ENCODE measurements at places on chromosomes 3 and 15. TPM values are rescaled to one million over a fixed set of nuclear protein-coding genes. Genes with fewer than 3 reads are reported as not detected.

The CKMT1A gene
- total RNA-seq = not detected

The CCNL1 gene
- 63.9 TPM for total RNA-seq

The CD200R1 gene
- not detected for total RNA-seq

- H3K4me1 ChIP-seq = peaks cover 7% of the 10 kb centered on the region
- no peak overlapping the region for H3K27ac ChIP-seq
- no peak overlapping the region for H3K4me3 ChIP-seq
- H3K27me3 ChIP-seq = no peaks in the 10 kb centered on the region
- peaks cover 28% of the 10 kb centered on the region for H3K36me3 ChIP-seq
These were observed 48.4 kb downstream of the MLH1 start for GRCh38 chr3:37041546-37042195.

- H3K27me3 ChIP-seq = no peaks in the 10 kb centered on the region
- no peak overlapping the region for H3K27ac ChIP-seq
- H3K36me3 ChIP-seq = no peaks in the 10 kb centered on the region
These were observed 145.5 kb upstream of the SYNPR start for GRCh38 chr3:63132461-63133250.

The MAGEL2 gene
- 6.4 TPM for total RNA-seq

The PLA1A gene
- total RNA-seq = 0.82 TPM

- H3K36me3 ChIP-seq = no peaks in the 10 kb centered on the region
- H3K27ac ChIP-seq = no peak overlapping the region
- H3K4me1 ChIP-seq = no peaks in the 10 kb centered on the region
- no peak overlapping the region for H3K4me3 ChIP-seq
- H3K27me3 ChIP-seq = peaks cover 7% of the 10 kb centered on the region
- no peak for DNase-seq
These were observed 243.2 kb downstream of the KLF13 start for GRCh38 chr15:31569836-31570235.

GRCh38 chr3:48656061-48656840, 6.4 kb downstream of the CELSR3 start:
- peak overlapping the region; percentile 9 for H3K4me3 ChIP-seq
- no peaks in the 10 kb centered on the region for H3K27me3 ChIP-seq
- H3K27ac ChIP-seq = no peak overlapping the region
- DNase-seq = no peak
- peaks cover 5% of the 10 kb centered on the region for H3K4me1 ChIP-seq
- H3K36me3 ChIP-seq = peaks cover 14% of the 10 kb centered on the region

- H3K27ac ChIP-seq = no peak overlapping the region
- no peak overlapping the region for H3K4me3 ChIP-seq
- H3K4me1 ChIP-seq = peaks cover 14% of the 10 kb centered on the region
- H3K36me3 ChIP-seq = peaks cover 3% of the 10 kb centered on the region
- peaks cover 3% of the 10 kb centered on the region for H3K27me3 ChIP-seq
These were observed 25.7 kb upstream of the APEH start for GRCh38 chr3:49648354-49649019.

GRCh38 chr3:151707216-151707615, 26.5 kb upstream of the AADACL2 start:
- no peaks in the 10 kb centered on the region for H3K4me1 ChIP-seq
- H3K27me3 ChIP-seq = no peaks in the 10 kb centered on the region
- no peak for DNase-seq
- H3K36me3 ChIP-seq = peaks cover 5% of the 10 kb centered on the region

The COX17 gene
- total RNA-seq = 19.9 TPM

DNA sequence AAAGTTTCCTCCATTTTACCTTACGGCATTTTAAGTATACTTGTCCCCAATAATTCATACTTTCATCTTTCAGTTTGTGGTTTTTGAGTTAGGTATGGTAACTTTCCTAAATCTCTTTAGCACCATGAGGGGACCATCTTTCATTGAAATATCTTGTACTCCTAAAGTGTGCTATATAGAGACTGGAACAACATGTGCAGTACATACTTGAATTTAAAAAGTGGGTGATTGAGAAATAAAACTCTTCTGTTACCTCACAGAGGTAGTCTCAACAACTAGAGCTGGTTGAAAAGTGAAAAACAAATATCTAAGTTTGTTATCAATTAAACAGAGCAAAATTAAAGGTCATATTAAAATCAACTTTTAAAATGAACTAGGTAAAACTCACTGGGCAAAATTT, 423.1 kb downstream of the ROBO2 start:
- H3K4me1 ChIP-seq = peaks cover 15% of the 10 kb centered on the region
- no peaks in the 10 kb centered on the region for H3K27me3 ChIP-seq
- no peak overlapping the region for H3K4me3 ChIP-seq
- no peaks in the 10 kb centered on the region for H3K36me3 ChIP-seq

The CHRD gene
- total RNA-seq = 1.5 TPM

GRCh38 chr3:44184319-44184953, 57.2 kb upstream of the TOPAZ1 start:
- H3K4me3 ChIP-seq = no peak overlapping the region
- H3K4me1 ChIP-seq = no peaks in the 10 kb centered on the region
- no peaks in the 10 kb centered on the region for H3K36me3 ChIP-seq
- peaks cover 25% of the 10 kb centered on the region for H3K27me3 ChIP-seq

DNA sequence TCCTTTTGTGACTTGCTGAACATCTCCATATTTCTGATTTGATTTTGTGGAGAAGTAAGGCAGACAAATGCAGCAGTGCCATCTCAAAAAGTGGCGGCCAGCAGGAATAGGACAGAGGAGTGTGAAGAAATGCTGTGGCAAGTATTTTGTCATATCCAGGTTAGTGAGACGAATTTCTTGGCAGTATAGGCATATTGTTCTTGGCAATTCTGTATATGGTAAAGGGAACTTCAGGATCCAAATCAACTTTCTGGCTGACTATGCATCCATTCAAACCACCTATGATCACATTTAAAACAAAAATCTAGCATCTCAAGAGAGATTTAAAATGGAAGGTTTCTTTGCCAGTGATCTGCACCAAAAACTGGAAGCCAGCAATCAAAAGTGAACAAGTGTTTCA, 228.0 kb downstream of the DTWD1 start:
- no peak overlapping the region for H3K4me3 ChIP-seq
- peak overlapping the region; percentile 14 for H3K27ac ChIP-seq
- H3K27me3 ChIP-seq = no peaks in the 10 kb centered on the region
- no peak for DNase-seq
- peaks cover 19% of the 10 kb centered on the region for H3K4me1 ChIP-seq

- H3K27ac ChIP-seq = no peak overlapping the region
- no peaks in the 10 kb centered on the region for H3K36me3 ChIP-seq
- no peak overlapping the region for H3K4me3 ChIP-seq
- no peak for DNase-seq
These were observed 189.4 kb downstream of the PTPRG start for GRCh38 chr3:61750766-61751165.

DNA sequence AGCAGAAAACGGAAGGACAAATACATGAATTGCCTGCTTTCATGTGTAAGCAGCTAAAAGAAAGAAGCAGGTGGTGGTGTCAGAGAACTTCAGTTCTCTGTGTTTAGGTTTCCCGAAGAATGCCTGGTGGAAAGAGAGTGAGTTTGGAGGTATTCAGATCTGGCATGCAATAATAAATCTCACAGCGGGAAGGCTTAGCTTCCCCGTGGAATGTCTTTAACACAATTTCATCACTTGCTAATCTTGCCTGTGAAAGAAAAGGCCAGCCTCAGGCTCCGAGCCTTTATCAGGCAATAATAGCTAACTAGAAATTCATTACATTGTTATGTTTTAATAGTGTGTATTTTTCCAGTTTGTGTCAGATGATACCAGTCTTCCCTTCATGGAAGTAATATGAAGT, 220.3 kb downstream of the PDZRN3 start:
- DNase-seq = no peak
- H3K27ac ChIP-seq = no peak overlapping the region
- no peaks in the 10 kb centered on the region for H3K27me3 ChIP-seq
- H3K4me3 ChIP-seq = no peak overlapping the region
- H3K36me3 ChIP-seq = peaks cover 14% of the 10 kb centered on the region

The MESP2 gene
- 0.36 TPM for total RNA-seq

DNA sequence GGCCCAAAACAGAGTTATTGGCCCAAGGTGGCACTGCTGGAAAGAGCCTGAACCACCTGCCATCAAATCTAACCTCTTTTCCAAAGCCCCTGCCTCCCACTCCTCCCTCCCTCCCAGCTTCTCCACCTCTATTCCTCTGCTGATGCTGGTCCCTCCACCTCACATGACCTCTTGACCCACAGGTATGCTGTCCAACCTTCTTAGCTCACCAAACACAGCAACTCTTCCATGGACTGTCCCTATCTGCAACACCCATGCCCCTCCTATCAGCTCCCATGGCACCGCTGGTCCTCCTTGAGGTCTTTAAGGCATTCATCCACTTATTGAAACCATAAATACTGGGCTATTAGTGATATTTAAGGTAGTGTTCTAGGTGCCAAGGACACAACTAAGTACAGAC, 12.6 kb downstream of the NUP210 start:
- DNase-seq = peak; percentile 4
- peaks cover 2% of the 10 kb centered on the region for H3K27me3 ChIP-seq
- no peak overlapping the region for H3K27ac ChIP-seq
- no peak overlapping the region for H3K4me3 ChIP-seq

The CHRNA3 gene
- not detected for total RNA-seq

DNA sequence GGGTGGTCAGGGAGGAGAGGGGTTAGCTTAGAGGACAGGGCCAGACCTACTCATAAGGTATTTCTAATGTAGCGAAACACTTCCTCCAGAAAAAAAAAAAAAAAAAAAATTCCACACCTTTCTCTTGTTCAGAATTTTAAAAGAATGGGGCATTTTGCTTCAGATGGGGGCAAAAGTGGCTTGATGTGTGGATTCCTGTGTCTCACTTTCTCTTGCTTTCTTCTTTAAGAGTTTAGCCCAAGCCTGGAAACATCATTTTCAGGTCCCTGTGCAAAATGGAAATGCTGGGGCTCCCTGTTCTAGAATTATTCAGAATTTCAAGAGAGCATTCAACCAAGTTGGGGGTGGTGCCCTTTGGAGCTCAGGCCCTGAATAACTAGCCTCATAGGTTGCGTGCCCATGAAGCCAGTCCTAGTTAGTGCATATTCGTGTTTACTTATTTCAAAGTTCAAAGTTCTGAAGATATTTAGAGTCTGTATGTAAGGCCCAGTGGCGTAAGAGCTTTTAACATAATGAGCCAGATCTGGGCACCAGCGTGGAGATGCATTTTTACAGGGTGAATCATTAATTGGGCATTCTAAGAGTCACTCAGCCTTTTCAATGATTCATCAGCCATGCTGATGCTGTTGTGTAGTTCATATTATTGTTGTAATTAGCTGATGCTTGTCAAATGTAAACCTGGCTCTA, 104.5 kb downstream of the RPLP1 start:
- H3K4me1 ChIP-seq = peaks cover 15% of the 10 kb centered on the region
- H3K36me3 ChIP-seq = no peaks in the 10 kb centered on the region
- peaks cover 17% of the 10 kb centered on the region for H3K27me3 ChIP-seq
- H3K4me3 ChIP-seq = no peak overlapping the region
- peak overlapping the region; percentile 66 for H3K27ac ChIP-seq
- DNase-seq = no peak
